Stimulated activated CD8-positive, alpha-beta memory T cell treated with anti-CD3 and anti-CD28 coated beads, Interleukin-15, amount 100 ng/mL, for 4 hours (primary cell): ENCODE measurements at places on chromosomes 16 and 17.

DNA sequence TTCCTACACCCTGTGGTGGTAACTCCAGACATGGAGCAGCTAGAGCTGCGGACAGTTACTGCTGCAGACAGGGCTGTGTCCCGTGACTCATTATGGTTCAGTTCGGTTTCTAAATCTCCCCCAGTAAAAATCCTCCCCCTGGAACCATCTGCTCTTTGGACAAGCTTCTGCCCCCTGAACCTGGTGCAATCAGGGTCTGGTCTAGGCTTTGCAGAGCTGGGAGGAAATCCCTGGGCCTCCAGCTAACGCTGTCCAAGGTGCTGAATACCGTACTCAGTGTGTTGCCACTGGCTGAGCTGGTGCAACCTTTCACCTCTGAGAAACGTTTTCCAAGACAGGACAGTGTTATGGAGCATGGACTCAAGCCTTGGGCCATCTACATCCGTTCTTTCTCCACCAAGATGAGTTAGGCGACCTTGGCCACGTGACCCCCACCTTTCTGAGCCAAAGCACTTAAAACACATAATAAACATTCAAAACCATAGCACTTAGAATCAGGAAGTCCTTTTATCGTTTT lies 142.0 kb downstream of the CPPED1 start:
- DNase-seq = no peak

GRCh38 chr16:72961863-72962262 lies 86.1 kb downstream of the ZFHX3 start:
- no peak for DNase-seq

- DNase-seq = no peak
Measured at GRCh38 chr16:68450741-68451255, 2.5 kb upstream of the SMPD3 start.

- DNase-seq = no peak
Measured at GRCh38 chr16:64459821-64460220, 662.0 kb downstream of the CDH11 start.

DNA sequence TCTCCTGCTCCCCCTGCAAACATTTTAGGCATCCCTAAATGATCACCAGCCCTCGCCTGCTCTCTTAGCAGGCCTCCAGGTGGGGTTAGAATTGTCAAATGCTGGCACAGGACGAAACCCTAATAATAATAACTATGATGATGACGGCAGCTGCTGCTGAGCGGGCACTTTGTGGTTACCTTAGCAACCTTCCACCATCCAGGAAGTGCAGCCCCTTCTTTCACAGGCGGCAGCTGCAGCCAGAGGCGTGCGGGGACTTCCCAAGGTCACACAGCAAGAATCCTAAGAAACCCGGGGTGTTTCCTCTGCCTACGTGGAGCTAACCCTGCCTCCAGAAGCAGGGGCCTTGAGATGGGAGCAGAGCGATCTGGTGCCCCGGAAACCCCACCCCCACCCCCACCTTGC lies 22.4 kb upstream of the EIF1 start:
- DNase-seq = peak; percentile 47

DNA sequence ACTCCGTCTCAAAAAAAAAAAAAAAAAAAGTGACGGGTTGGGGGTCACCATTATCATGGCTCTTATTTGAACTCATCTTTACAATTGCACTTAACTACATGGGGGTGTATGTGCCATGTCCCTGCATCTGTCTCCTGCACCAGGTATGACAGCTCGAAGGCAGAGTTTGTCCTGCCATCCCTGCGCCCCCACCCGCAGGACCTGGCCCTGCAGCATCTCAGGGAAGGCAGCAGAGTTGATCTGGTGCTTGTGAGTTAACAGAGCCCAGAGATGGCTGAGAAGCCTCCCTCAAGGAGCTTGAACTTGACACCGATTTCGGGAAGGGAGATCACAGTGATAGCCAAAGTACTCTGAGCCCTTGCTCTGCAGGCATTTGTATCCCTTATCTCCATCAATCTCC lies 44.8 kb downstream of the C16orf82 start:
- DNase-seq = no peak

DNA sequence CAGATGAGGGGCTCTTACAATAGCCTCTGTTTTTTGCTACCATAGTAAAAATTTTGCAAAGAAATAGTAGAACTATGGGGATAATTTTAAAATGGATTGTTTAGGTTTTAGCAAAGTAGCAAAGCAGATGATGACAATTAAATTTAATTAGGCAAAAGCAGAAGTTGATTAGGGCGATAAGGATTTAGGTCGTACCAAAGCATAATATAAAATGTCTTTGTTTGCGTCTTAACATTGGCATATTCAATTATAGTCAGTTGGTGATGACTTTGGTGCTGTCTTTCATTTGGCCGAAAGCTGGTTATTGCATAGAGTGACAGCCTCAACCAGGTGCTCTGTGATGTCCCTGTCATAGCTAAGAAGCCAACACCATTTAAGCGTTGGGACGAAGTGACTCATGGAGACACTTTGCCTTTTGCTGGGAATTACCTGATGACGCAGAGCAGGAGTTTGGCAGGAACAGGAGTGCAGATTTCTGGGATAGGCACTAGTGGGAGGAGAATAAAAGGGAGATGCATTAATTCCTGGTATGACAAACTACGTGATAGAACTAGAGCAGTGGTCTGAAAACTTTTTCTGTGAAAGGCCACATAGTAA lies 38.3 kb downstream of the MAP2K6 start:
- DNase-seq = no peak

DNA sequence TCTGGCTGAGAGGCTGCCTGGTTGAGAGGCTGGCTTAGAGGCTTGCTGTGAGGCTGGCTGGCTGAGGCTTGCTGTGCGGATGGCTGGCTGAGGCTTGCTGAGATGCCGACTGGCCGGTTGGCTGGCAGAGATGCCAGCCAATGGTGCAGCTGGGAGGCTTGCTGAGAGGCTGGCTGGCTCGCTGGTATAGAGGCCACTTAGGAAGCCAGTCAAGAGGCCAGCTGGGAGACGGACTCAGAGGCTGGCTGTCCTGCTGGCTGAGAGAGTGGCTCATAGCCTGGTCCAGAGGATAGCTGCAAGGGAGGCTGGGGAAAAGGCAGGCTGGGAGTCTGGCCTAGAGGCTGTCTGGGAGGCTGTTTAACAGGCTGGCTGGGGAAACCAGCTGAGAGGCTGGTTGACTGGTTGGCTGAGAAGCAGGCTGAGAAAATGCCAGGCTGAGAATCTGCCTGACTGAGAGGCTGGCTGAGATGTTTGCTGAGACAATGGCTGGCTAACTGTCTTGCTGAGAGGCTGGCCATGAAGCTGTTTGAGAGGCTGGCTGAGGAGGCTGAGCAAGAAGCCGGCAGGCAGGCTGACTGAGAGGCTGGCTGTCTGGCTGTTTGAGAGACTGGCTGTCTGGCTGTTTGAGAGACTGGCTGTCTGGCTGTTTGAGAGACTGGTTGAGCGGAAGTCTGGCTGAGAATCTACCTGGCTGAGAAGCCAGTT lies 37.5 kb upstream of the ACSM2B start:
- no peak for DNase-seq

GRCh38 chr16:77675464-77676324 lies 46.6 kb upstream of the NUDT7 start:
- DNase-seq = peak; percentile 1

DNA sequence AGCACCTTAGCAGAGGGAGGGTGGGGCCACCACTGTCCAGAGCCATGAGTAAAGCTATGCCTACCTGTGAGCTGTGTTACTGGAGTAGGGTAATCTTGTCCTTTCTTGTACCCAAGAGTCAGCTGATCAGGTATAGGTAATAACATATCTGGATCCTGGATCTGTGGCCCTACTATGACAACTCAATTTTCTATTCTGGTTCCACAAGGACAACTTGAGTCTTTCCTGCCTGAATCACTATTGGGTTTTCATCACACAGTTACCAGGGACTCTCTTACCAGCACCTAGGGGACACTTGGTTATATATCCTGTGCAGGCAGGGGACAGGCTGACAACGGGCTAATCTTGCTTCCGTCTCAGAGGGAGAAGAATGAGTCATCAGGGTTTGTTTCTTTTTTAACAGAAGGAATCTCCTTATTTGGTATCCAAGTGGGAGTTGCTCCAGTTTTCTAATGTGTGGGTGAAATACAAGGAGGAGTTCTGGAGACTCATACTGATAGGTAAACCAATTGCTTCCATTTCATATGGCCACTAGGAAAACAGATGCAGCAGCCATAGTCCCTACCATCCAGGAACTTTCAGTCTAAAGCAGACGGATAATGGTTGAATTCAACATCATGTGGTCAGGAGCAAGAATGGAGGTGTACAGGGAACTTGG lies 6.8 kb downstream of the ZNF267 start:
- no peak for DNase-seq

- DNase-seq = no peak
Measured at GRCh38 chr17:66944351-66945146, 20.0 kb upstream of the CACNG4 start.

GRCh38 chr17:28492352-28493310 lies 13.5 kb upstream of the FOXN1 start:
- no peak for DNase-seq

- no peak for DNase-seq
Measured at GRCh38 chr17:61532826-61533225, 58.2 kb downstream of the NACA2 start.

DNA sequence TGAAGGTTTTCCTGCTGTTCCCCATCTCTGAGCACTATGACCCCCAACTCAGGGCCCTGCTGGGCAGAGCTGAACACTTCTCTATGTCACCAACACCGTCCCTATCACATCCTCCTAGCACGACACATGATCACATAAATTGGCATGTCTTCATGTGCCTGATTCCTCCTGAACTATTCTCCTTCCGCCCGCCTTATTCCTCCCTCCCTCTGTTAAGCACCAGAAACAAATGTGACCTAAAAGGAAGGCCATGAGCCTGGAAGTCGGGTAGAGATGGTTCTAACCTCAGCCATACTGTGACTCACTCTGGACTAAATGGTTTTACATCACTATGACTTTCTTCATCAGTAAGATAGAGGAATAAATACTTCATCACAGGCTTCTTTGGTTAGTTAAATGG lies 80.8 kb upstream of the DYNLRB2 start:
- no peak for DNase-seq

GRCh38 chr16:79298894-79299799 lies 301.4 kb downstream of the MAF start:
- DNase-seq = no peak

DNA sequence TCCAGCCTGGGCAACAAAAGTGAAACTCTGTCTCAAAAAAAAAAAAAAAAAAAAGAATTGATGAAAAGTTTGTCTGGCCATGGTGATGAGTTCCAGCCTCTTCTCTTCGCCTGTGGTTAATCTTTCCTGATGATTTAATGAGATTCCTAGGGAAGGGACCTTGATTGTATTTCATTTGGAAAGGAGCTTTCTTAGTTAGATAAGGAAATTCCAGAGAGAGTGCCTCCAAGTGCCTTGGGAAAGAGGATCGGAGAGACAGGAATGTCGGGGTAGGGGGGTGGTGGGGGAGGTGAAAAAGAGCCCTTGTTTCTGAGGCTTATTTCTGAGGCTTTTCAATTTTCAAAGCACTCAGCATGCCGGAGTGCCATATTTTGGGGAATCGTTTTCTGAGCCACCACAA lies 93.2 kb upstream of the SIAH1 start:
- no peak for DNase-seq

GRCh38 chr16:89315791-89316581 lies 98.5 kb downstream of the ZNF778 start:
- DNase-seq = peak; percentile 66

- no peak for DNase-seq
Measured at GRCh38 chr17:82234211-82235055, 5.6 kb downstream of the SLC16A3 start.

DNA sequence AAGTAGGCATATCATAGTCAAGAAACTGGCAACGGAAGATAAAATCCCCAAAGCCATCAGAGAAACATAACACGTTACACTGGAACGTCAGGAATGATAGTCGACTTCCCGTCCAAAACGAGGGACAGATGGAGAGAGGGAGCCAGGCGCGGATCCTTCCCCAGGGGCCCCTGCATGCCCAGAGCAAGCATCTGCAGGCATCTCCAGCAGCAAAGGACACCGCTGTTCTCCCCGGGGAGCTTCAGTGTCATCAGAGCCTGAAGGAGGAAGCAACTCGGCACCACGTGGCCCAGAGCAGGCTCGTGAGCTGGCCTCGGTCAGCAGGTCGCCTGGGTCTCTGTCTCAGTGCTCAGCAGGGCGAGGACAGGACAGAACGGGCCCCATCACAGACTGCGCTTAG lies 50.1 kb downstream of the LMF1 start:
- no peak for DNase-seq

- no peak for DNase-seq
Measured at GRCh38 chr17:60545465-60546191, 19.6 kb upstream of the APPBP2 start.

DNA sequence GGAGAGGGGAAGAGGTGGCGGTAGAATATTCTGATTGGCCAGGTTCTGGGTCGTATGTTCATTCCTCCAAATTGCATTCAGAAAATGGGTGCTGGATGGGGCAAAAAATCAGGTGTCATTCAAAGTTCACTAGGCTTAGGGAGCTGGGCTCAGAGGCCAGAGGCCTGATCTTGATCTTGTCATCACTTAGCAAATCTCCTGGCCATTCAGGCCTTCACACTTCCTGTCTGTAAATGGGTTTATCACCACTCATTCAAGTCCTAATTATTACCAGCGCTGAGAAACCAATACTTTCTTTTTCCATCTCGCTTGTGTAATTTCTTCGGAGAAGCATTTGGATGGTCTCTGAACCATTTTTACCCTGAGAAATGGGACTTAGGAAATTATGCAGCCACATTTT lies 50.8 kb downstream of the BMERB1 start:
- no peak for DNase-seq

DNA sequence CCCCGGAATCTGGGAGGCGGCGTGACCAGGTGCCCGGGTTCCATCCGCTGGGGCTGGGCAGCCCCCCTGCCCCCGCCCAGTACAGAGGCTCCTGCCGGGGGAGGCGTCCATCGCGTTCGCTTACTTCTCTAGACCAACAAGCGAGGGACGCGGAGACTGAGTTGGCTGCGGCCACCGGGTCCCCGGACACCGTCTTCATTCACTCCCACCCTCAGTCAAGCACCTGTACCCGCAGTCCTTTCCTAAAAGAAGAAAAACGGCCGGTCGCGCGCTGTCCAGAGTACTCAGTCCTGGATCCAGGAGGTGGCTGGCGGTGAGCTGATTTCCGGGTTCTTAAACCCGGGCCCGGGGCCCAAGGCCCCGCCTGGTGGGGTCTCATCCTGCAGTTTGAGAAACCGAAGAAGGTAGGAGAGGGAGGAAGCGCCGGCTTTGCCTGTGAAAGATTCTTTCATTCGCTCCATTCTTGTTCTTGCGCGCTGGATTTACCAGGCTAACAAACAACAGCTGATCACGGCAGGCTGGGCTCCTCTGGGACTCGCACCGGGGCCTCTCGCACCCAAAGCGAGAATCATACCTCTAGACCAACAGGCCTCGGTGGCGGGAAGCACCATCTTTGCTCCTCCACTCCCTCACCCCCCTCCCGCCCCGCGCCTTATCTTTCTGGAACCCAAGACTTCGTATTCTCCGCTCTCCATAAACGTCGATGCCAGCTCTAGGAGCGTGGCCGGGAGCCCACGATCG lies 17.4 kb upstream of the OR1F1 start:
- no peak for DNase-seq
